ENCODE measurements at places on chromosomes 3 and 15. TPM values are rescaled to one million over a fixed set of nuclear protein-coding genes. Genes with fewer than 3 reads are reported as not detected.

DNA sequence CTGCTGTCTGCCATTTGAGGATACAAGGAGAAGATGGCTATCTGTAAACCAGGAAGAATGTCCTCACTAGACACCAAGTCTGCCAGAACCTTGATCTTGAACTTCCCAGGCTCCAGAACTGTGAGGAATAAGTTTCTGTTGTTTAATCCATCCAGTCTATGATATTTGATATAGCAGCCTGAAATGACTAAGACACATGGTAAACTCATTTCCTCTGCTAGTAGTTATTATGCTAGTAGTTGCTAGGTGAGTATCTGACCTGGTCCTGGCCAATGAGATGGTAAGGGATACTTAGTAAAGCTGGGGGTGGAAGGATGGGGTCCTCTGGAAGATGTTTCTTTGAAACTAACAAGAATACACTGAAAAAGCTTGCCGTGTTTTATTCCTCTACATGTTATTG is 280.7 kb upstream of the ARHGEF26 start:
- no peak for DNase-seq

- DNase-seq, result no peak
These were observed 2.1 kb upstream of the ISY1 start for GRCh38 chr3:129162729-129163579.

DNA sequence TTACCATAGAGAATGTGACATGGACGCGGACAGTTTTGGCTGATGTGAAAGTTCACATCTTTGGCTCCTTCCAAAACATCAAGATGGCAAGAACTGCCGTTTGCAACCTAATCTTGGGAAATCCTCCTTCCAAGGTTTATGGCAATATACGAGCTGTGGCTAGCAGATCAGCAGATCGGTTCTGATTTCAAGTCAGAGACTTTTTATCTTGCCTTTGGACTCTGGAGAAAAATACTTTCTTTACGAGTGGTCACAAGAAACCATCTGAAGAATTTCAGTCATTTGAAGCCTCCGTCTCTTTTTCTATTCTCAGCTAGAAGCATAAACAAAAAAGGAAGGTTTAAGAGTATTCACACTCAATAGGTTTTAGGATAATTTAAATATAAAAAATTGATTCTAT is 153.5 kb upstream of the MEIS2 start:
- no peak for DNase-seq

GRCh38 chr15:25417604-25418003 is 21.2 kb downstream of the UBE3A start:
- DNase-seq, result no peak

DNA sequence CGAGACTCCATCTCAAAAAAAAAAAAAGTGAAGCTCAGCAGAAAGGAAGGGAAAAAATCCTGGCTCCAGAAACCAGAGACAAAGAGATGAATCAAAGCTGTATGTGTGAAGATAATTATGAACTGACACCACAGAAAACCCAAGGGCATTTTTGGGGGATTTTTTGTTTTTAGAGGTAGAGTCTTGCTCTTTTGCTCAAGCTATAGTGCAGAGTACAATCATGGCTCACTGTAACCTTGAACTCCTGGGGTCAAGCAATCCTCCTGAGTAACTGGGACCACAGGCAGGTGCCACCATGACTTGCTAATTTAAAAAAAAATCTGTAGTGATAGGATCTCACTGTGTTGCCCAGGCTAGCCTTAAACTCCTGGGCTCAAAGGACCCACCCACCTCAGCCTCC is 22.8 kb downstream of the HCLS1 start:
- DNase-seq, result no peak

DNA sequence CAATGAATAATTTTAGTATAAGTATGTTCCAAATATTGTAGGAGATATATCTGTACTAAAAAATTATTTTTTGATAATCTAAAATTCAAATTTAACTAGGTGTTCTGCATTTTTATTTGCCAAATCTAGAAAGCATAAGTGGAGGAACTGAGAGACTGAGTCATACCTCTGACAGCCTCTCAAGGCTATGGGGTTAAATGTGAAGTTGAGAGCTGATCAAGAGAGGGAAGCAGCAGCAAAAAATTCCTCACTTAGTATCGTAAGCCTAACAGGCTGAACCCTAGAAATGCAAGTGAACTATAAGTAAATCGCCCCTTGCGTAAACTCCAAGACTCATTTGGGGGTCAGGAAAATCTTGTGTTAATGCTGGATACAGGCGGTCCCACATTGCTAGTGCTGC is 12.8 kb upstream of the TOPAZ1 start:
- DNase-seq, result no peak

Gene MYO5A
- 7.8 TPM for polyA plus RNA-seq

Gene LRRN1
- 19.7 TPM for polyA plus RNA-seq

Gene CHRD
- polyA plus RNA-seq, result 12.8 TPM

Gene JAGN1
- polyA plus RNA-seq, result 50.0 TPM
